ENCODE measurements at places on chromosomes 1 and 21.
A peak's percentile ranks its signal among the peaks of the same experiment; 100 is the strongest.

DNA sequence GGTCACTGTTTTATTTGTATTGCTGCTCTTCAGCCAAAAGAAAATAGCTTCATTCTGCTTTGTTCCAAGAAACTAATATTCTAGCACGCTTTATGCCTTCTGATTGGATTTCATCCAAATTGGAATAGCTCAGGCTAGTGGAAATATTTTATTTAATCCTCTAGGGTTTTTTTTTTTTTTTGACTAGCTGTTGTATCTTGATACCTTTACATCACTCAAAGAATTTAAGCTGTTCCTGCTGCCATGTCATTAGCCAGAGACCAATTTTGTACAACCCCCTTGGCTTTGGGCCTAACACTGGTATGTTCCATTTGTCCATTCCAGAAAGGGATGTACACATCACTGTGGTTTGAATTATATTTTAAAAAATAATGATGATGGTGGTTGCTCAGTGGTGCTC is 103.0 kb downstream of the DISC1 start:
- no peak for DNase-seq

DNA sequence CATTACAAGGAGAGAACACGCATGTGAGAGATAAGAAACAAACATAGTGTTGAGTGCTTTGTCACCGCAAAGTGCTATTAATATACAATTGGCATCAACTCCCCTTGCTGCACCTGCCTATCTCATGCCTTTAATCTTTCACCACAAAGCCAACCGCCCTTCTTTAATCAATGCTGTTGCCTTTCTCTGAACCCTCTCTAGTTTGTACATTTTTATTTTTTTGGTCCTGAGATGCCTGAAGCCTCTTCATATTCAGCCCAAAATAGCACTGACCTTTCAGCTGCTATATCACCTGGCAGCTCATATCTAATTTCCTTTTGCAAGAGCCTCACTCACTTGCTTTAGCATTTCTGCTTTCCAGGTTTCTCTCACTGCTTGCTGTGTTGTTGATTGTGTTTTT is 504.7 kb downstream of the NUF2 start:
- peak; percentile 81 for DNase-seq

DNA sequence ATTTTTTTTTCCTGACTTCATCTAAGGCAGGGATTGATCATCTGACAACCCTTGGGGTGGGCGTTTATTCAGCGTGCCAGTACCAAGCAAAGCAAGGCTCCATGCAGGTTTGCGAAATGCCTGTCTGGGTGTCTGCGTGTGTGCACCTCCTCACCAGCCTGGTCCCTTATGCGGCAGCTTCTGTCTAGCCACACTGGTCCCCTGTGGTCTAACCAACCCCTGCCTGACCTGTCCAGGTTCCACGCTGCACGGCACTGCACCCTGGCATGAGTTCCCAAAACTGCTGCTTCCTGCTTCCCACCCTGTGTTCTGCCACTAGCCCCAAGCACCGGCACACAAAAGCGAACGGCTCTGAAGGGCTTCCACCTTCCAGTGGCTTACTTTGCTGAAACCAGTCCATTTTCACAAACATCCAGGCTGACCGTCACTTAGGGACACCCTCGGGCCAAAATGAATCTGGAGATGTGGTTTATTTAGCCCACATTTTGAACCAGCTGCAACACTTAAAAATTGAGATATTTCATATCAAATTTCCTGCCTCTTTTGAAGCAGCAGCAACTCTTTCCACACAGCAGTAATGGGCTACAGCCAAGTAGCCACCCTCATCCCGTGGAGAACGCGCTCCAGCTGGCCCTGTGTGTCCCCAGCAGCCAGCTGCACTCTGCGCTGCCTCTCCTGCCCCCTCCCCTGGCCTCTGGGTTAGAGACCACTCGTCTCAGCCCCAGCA is 55.7 kb downstream of the HLCS start:
- no peak for DNase-seq

DNA sequence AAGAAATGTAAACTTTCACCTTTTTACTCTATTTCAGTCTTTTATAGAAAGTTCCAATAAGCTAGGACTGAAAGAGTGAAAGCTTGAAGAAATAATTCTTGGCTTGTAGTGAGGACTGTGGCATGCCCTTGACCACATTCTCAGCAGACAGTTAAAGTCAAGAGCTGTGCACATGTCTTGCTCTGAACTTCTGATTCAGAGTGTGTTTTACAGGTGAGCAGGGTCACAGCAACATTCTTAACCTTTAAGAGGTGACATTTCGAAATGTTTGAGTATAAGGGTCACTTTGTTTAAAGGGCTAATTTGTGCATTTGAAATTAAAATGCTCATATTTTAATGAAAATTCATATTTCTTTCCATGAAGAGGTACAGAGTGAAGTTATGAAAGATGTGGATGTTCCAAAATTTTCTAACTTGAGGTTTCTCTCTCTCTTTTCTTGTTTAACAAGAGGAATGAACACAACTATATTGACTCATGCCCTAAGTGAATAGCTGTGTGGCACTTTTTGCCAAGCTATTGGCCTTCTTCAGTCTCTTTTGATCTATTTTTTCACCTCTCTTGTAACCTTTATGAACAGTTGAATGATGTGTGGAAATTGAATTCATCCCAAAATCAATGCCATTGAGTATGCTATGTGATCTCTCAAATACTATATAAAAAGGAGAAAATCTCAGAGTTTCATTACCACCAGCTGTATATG is 918.1 kb downstream of the ADGRL2 start:
- no peak for DNase-seq

DNA sequence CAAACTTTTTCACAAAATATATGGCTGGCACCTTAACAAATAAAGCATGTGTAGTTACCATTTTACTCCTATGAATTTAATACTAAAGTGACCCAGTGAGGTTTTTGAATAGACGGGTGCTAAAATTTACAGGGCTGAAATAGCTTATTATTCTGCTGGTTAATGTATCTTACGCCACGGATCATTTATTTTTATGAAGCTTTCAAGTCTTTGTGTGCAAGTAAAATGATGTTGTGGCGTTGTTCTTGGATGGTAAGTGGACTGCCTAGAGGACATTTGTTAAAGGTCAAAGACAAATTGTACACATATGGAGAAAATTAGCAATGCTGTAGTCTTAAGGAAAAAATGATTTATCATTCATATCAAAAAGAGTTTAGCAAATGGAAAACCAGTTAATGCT is 22.8 kb downstream of the INSL5 start:
- DNase-seq: no peak

- DNase-seq: no peak
Observed at GRCh38 chr1:32891241-32891570, 4.9 kb downstream of the HPCA start.

- DNase-seq: no peak
Observed at GRCh38 chr1:176552217-176552991, 89.4 kb downstream of the PAPPA2 start.

DNA sequence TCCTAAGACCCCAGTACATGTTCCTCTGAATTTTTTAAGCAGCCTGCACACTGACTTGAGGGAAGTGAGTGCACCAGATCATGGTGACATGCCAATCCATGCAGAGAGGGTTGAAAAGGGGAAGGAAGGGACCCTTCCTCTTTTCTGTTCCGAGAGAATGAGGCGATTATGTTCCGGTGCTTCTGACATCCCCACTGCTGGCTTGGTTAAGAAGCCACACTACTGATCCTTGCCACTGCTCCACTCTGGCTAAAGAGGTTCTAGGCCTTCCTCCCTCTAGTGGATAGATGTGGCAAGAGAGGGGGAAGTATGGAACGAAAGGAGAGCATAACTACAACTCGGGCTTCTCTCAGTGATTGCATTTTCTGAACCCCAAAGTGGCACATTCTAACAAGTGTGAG is 1.8 kb upstream of the CYB5R1 start:
- peak; percentile 71 for DNase-seq

- no peak for DNase-seq
Observed at GRCh38 chr1:220797553-220797952, 10.8 kb downstream of the MTARC1 start.

GRCh38 chr1:29183287-29183686 is 1.6 kb upstream of the SRSF4 start:
- DNase-seq: no peak

- DNase-seq: no peak
Observed at GRCh38 chr1:158943059-158943458, 11.7 kb downstream of the PYHIN1 start.

- peak; percentile 75 for DNase-seq
Observed at GRCh38 chr1:200738949-200739651, 407 bp downstream of the CAMSAP2 start.

- DNase-seq: no peak
Observed at GRCh38 chr21:28151758-28152157, 840.9 kb downstream of the LTN1 start.

DNA sequence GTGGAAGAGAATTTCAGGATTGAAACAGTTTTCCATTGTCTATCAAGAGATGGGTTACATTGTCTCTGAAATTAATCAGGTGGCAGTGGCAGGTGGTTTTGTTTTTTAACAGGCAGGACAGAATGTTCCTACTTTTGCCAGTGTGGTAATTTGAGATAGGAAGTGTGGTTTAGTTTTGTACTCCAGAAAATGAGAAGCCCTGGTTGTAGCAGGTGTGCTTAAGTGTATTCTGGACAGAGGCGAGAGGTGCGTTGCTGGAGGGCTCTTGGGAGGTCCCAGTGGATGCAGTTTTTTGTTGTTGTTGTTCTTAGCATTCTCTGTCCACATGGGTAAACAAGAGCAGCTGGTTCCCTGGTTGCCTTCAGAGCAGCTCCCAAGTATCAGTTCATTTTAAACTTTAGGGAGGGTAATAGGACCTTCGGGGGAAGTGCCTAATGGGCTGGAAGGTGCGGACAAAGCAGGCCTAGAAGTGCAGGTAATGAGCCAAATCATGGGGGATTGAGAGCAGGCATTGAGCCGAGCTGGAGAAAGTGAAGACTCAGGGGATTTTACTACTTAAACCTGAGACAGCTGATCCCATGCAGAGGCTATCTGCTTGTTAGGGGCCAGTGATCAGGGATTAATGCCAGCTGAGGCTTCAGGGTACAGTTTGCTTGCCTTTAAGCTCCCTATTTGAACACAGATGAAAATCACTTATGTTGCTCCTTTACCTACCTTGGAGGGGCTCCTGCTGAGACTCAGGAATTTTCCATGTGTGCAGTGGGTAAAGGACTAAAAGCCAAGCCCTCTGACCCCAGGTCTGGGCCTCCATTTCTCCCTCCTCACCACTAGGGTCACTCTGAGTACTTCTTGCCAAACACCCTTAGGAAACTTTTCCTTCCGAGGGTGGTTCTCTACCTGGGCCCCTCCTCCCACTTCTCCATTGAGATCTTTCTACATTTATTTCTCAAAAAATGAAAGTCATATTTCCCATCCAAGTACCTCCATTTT is 6.1 kb downstream of the PFKFB2 start:
- DNase-seq: no peak

GRCh38 chr21:44027607-44028286 is 15.6 kb downstream of the TRAPPC10 start:
- DNase-seq: no peak

DNA sequence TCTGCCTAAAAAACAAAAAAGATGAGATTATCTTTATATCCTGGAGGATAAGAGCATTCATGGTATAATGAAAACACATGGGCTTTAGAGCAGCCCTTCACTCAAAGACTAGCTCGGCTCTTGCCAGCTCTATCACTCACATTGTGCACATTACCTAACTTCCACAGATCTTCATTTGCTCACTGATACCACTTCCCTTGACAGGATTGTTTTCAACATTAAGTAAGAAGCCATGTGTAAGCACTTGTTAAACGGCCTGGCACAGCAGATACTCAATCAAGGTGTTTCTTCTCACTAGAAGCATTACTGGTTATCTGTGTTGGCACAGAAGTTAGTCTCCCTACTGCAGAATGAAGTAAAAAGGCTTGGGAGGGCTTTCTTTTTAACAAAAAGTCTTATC is 18.7 kb downstream of the LPGAT1 start:
- no peak for DNase-seq

- peak; percentile 61 for DNase-seq
Observed at GRCh38 chr1:43822040-43822690, 111.4 kb upstream of the ARTN start.
